ENCODE measurements at places on chromosomes 6 and 20. TPM values are rescaled to one million over a fixed set of nuclear protein-coding genes. Genes with fewer than 3 reads are reported as not detected.

The COL20A1 gene
- total RNA-seq: under 0.01 TPM

The TBXT gene
- total RNA-seq: not detected

The XRN2 gene
- total RNA-seq: 97.6 TPM

The CTAGE9 gene
- total RNA-seq: not detected

The LIME1 gene
- total RNA-seq: 3.3 TPM
